ENCODE measurements at places on chromosomes 12 and 14.

GRCh38 chr14:68268719-68269118, 449.1 kb downstream of the RAD51B start:
- no peak for DNase-seq

DNA sequence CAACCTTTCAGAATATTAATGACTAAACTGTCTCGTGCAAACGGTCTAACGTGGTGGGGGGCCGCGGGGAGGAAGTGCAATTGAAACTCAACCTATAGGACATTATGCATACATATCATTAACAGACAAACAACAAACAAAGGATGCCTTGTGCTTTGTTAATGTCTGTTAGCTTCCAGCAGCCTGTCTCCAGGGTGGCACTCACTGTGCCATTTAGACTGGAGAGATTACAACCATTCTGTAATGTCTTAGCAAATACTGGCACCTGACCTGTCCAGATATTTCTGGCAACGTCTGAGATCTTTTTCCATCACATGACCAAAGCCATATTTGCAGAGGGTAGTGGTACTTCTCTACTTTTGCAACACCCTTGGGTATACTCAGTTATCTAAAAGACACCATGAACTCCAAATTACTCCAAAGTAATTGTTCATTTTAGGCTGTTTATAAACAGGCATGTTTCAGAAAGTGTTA, 11.6 kb downstream of the BHLHE41 start:
- DNase-seq: peak; percentile 67

DNA sequence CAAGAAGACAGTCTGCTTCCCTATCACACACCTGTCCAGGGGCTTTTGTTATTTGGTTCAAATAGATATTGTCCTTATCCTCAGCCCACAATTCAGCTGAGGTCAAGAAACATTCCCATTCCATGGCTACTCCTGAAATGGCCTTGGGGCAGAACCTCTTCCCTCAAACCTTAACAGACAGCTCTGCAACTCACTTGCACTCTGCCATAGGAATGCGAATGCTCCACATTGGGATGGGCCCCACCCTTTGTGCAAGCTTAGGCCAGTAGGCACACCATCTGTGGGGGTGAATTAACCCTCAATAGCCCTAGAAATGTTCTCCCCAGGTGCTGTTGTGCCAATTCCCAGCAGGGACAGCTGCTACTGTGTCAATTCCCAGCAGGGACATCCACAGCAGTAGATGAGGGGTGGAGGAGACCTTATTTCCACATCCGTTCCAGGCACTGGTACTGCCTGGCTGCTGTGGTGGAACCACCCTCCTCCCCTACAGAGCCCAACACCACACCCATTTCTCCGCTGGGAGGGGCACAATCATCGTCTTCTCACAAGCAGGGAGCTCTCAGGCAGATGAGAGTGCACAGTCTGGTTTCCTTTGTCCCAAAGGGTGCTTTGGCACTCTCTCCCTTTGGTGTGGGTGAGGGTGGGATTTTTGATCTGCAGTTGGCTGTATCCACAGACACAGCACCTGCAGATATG, 42.3 kb upstream of the GLIPR1 start:
- no peak for DNase-seq

- DNase-seq: no peak
Observed at GRCh38 chr12:26277506-26278246, 82.3 kb downstream of the SSPN start.

- DNase-seq: no peak
Observed at GRCh38 chr14:30651937-30652336, 29.8 kb downstream of the SCFD1 start.

GRCh38 chr12:19461999-19462398, 22.7 kb downstream of the AEBP2 start:
- no peak for DNase-seq

DNA sequence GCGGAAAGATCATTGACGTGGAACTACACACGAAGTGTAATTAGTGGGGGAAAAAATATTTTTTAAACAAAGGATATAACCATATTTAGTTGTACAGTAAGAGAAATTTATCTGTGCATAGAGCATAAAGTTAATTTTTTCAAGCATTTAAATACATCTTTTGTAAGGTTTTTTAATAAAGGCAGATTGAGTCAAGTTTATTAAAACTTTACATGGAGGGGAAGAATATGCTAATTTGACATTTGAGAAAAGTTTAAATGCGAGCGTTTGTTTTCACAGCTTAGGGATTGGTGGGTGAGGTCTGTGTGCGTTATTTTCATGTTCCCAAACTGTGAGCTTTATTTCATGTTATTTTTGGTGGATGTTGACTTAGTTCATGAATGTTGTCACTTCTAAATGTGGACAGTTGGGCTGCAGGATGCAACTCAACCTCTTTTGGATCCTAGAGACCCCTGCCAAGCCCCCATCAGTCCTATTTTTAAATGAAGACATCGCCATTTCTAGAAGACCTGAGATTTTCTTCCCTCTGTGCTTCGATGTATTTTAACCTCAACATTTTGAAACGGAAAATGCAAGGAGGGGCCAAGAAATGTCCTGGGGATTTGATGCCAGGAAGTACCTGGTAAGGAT, 32.3 kb downstream of the BRI3BP start:
- DNase-seq: no peak

DNA sequence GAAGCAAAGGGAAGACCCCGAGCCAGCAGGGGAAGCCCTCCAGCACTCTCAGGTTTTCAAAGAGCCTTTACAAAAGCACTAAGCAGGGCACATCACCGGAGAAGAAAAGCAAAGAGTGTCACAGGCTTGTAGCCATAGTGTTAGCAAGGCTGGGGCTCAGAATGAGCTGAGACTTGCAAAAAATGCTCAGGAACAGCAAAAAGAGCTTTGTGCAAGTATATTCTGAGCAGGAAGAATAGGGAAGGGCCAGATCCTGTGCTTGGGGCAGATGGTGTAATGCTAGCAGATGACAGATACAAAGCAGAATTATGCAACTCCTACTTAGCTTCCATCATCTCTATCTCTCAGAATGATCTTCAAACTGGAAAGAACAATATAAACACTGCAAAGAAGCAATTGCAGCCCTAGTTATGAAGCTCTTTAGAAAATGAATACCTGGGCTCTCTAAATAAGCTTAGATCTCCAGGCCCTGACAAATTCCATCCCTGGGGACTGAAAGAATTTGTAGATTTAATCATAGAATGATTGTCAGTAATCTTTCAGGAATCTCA, 23.7 kb upstream of the PARP11 start:
- DNase-seq: no peak

GRCh38 chr14:100546051-100546443, 41.2 kb downstream of the BEGAIN start:
- peak; percentile 47 for DNase-seq

DNA sequence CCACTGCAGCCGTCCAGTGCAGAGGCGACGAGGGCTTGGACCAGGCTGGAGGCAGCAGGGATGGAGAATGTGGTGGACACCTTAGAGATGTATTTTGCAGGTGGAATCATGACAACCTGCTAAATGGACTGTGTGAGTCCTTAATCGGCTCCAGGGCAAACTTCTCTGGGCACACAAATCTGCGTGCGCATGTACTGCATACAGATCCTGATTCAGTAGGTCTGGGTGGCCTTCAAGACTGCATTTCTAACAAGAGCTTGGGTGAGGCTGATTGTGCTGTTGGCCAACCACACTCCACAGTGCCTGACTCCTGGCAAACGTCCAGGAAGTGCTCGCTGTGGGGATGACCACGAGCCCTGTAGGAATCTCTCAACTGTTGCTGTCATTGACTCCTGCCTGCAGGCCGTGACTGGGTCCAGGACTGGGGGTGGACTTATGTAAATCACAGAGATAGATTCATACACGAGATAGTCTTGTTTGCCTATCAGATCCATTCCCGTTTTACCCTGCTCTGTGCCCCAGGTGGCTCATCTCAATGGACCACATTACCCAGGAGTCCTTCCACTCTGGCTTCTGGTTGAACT, 27.2 kb downstream of the JDP2 start:
- DNase-seq: no peak

DNA sequence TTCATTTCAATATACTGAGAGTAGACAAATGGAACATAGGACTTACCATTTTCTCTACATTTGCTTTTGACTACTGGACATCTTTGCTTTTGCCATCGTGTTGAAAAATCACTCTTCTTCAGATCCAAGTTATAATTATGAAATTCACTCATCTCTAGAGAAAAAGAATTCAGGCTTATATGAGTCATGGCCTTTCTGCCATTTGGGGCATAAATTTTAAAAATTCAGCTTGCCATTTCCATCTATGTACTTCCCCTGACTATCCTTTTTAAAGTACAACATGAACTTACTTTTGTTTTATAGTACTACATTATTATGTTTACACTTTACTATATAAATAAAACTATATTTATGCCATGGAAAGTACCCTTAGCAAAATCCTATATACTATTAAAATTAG, 3.0 kb downstream of the KLRK1 start:
- no peak for DNase-seq

DNA sequence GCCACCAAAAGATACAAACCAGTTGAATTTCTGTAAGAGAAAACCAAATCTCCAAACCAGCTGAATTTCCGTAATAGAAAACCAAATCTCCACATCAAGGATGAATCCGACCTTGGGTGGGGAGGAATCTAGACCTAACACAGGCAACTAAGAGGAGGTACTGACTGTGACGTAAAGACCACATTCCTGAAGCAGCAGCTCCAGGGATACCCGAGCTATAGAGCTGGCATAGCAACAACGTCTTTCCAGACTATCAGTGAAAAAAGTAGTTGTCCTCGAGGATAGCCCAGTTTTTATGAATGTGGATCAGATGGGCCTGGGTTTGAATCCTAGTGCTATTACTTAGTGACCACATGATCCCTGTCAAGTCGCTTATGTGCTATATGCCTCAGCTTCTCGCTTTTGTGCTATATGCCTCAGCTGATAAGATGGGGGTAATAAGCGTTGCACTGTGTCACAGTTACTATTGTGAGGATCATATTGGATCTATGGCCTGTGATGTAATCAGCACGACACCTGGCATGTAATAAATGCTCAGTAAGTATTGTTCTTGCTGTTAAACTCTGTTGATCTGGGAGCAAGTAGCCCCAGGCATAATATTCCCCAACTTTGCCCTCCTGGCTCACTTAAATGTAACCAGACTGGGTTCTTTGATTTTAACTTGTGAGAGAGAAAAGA, 113.8 kb downstream of the EGLN3 start:
- DNase-seq: no peak

DNA sequence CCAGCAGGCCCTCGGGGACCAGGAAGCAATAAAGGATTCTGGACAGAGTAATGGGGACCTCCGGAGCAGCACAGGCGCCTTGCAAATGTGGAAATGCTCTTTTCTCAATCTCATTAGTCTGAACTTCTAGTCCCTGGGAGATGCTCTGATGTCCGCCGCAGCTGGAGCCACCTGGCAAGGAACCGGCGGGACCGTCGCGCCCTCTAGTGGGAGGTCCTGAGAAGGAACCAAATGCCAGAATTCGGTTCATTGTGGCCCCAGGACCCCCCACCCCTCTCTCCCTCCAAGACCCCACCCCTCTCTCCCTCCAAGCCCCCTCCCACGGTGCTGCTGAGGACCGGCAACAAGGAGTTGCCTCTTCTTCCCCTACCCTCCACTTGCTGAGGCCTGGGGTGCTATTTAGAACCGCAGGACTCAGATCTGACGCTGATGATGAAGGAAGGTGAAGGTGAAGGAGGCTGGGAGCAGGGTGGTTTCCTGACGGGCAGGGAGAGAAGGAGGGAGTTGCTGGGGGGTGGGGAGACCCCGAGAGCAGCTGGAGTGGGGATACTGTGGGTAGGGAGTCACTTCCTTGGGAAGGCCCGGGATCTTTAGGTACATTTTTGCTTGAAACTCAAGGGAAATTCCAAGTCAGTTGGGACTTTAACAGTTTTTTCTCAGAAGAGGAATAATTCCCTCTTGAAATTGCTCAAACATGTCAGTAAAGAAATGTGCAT, 42.5 kb downstream of the SMIM41 start:
- DNase-seq: peak; percentile 92

DNA sequence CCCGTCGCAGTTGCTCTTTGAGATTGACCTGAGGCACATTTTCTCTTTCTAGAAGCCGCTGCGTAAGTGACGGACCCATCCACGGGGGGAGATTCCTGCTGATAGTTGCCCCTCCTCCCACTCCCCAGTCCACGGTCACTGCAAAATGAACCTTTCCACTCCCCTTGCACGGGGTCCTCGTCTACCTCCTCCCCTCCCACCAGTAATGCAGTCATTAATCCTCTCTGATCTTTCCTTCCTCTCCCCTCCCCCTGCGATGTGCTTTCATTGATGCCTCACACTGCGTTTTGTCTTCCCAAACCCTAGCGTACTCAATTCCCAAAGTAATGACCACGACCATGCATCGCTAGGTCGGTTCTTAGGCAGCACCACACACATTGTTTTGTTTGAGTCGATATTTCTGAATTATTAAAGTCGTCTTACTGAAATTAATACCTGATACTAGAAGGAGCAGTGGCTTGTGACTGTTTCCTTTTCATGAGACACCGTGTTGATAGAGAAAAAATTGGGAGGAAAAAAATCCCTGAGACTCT, 857 bp downstream of the ETNK1 start:
- DNase-seq: peak; percentile 88

DNA sequence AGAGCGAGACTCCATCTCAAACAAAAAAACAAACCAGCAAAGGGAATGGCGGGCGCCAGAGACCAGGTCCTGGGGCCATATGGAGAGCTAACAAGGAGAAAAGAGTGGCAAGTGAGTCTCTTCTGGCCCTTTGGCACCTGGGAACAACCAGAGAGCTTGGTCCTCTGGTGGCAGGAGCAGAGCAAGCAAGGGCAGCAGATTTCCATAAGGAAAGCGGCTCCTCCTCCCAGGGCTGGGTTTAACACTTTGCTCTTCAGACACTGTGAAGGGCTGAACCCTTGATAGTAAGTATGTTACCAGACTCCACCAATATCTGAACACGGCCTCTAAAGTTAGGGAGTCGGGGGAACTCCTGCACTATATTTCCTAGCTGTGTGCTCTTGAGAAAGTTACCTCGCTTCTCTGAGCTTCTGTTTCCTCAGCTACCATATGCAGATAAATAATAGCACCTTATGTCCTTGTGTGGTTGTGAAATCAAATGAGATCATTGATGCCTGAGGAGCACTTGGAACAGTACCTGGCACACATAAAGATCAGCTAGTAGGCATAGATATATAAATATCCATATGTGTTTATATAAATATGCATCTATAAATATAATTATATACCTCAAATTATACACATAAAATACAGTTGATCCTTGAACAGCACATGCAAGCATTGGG, 33.4 kb upstream of the PLEKHG6 start:
- peak; percentile 76 for DNase-seq

GRCh38 chr14:82388488-82388887, 854.8 kb upstream of the SEL1L start:
- DNase-seq: no peak

GRCh38 chr12:74820324-74820723, 282.7 kb downstream of the ATXN7L3B start:
- peak; percentile 46 for DNase-seq

- DNase-seq: no peak
Observed at GRCh38 chr12:53486736-53487487, 12.3 kb downstream of the MAP3K12 start.

Measured in DMS53 (cell line).